NCI-H345 (cell line): ENCODE measurements at places on chromosomes 3 and 15.

DNA sequence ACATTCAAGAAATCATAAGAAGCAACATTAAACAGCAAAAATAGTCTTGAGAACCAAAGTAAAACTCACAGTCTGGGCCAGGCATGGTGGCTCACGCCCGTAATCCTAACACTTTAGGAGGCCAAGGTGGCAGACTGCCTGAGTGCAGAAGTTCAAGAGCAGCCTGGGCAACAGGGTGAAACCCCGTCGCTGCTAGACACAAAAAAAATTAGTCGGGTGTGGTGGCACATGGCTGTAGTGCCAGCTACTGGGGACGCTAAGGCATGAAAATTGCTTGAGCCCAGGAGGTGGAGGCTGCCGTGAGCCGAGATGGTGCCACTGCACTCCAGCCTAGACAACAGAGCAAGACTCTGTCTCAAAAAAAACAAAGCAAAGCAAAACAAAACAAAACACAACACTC lies 117.7 kb upstream of the GOLGA6L6 start:
- no peak for DNase-seq

GRCh38 chr15:49624056-49624455 lies 3.2 kb downstream of the DTWD1 start:
- DNase-seq = no peak

DNA sequence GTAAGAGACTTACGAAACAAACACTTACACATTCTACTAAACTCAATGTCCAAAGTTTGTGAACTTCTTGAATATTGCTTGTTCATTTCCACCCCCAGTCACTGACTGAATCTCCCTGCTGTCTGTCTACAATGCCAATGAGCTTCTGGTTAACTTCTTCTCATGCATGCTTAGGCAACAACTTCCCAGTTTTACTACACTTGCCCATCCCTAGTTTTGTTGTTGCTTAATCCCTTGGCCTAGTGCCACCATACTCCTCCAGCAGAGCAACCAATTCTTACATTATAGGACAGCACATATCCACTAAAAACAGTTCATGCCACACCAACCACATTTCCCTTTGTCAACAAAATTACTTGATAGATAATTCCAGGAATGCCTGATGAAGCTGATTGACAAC lies 40.9 kb upstream of the CCR2 start:
- DNase-seq = no peak

DNA sequence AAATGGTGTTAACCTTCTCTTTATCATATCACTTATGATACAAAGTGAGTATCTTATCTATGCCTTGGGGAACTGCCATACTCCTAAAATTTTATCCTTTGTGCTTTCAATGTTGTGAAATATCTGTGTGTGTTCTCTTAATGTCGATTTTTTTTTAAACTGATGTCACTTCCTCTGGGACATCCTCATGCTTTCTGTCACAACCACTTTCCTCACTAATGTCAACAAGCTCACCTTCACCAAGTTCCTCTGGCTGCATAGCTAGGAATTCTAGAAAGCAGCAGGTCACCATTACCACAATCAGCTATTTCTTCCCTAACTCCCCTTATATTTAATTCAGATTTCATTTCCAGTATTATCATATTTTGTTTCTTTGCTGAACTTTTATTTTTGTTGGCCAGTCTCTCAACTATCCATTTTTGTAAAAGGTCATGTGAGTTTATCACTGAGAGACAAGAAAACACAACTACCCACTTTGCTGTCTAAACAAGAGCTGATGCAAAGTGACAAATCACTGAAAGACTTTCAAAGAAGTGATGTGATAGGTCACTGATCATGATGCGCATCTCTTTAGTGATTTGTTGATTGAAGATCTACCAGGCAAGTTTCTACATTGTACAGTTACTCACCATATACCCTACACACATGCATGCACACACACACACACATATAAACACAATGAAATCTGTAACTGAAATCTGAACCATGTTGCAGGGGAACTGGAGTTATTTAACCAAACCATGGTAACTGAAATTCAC lies 369.0 kb downstream of the ULK4 start:
- no peak for DNase-seq

DNA sequence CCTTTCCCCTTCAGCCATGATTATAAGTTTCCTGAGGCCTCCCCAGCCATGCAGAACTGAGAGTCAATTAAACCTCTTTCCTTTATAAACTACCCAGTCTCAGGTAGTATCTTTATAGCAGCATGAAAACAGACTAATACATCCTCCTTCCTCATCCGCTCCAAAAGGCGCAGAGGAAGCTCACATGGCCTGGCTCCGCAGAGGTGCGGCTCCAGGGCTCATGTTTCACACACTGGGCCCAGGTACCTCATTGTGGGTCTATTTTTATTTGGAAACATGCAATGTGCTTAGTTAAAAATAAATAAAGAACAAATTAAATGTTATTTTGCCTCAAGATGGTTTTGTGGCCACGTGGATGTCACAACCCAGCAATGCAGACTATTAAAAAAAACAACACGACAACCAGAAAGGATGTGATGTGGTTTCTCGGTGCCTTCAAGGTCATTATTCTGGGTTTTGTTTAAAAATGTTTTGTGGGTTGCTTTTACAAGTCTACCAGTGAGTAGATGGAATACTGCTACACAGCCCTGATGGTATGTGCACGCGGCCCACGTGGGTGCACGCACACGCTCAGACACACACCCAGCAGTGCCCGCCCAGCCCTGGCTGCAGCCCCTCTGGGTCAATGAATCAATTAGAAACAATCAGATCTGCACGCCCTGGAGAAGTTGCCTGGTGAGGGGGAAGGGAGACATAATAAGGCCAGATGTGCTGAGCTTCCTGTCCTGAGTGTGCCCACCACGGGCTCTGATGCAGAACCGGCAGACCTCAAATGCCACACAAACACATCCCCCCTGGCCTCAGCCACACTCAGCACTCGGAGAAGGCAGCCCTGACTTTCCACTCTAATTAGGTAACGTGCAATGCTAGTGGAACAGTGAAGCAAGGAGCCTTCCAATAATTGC lies 140.1 kb downstream of the ADAMTS17 start:
- no peak for DNase-seq

- DNase-seq = peak; percentile 2
Measured at GRCh38 chr3:85342915-85343314, 384.1 kb downstream of the CADM2 start.

DNA sequence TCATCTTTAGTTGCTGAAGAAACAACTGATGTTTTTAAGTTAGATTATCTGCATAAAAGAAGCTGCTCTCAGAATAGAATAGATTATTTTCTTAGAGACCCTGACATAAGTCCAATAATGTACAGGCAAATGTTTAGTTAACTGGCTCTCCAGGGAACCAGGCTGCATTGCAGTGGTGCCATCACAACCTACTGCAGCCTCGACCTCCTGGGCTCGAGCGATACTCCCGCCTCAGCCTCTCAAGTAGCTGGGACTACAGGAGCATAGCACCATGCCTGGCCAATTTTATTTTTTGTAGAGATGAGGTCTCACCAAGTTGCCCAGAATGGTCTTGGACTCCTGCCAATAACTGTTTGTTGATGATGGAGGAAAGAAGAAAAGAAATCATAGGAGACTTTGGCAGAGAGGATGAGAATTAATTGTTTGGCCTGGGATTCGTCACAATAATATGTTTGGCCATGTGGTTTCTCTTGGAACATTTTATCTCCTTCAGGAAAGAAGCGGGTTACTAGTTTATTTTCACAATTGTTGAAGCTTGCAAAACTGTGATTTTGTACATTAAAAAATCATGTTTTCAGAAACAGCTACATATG lies 429.2 kb downstream of the CADM2 start:
- peak; percentile 44 for DNase-seq

DNA sequence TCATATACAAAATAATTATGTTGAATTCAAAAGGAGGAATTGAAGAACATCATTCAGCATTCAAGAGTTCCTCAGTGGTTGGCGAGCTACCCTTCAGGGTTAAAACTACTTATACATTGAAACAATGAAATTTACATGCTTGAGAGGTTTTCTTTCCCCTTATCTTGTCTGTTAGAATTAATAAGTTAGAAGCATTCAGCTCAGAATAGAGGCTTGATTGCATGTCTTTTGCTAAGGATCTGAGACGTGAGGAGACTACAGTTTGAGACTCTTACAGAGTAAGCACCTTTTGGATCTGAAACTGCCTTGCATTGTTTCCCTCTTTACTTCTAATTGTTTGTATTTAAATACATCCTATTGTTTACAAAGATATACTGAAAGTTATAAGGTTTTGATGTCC lies 157.6 kb downstream of the NSUN3 start:
- no peak for DNase-seq

GRCh38 chr3:22977042-22977441 lies 226.1 kb upstream of the UBE2E2 start:
- no peak for DNase-seq

- DNase-seq = peak; percentile 32
Measured at GRCh38 chr3:4350789-4351163, 47.6 kb downstream of the SETMAR start.

GRCh38 chr3:61618871-61619270 lies 57.5 kb downstream of the PTPRG start:
- no peak for DNase-seq

DNA sequence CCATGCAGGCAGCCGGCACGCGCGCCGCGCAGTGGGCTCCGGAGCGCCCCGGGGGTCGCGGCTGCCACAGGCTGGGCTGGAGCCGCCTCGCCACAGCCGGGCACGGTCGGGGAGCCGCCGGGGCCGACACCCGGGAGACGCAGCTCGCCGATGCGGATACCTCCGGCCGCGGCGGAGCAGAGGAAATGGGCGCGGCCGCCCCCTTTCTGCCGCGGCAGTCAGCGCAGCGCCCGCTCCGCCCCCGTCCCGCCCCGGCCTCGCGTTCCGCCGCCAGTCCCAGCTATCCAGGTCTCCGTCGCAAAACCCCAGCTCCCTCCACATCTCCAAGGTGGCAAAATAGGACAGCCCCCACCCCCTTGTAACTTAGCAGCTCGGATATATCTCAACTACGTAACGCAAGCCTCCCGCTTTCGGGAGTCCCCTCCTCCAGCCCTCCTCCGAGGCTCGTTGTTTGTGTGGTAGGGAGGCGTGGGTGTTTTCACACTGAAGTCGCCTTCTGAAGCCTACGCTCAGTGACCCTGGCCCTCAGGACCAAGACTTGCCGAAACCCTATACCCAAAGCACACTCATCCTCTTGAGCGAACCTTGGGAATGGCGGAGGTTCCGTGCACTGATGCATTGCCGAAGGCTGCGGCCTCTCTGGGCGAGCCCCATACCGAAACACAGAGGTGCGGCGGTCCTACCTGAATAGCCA lies at the start of gene SH3BP5:
Gene SH3BP5 (minus strand): TSS at position 182 of the 694 bp plus-strand sequence. CDS start 178 bp downstream, at position 4.
- peak; percentile 70 for DNase-seq

DNA sequence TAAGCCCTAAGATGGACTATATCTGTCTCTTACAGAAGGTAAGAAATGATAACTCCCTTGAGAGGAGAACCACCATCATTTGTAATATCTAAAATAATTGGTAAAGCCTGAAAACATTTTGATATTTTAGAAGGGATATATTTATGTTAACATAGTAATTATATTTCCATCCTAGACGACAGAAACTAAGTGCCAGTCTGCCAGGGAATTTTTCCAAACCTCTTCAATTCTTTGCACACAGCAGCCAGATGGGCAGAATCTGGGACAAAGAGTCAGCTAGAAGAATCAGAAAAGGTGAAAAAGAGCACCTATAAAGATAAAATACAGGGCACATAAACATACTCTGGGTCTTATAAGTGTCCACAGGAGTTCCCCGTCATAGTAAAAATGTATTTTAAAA lies 70.0 kb upstream of the CBLB start:
- DNase-seq = no peak

DNA sequence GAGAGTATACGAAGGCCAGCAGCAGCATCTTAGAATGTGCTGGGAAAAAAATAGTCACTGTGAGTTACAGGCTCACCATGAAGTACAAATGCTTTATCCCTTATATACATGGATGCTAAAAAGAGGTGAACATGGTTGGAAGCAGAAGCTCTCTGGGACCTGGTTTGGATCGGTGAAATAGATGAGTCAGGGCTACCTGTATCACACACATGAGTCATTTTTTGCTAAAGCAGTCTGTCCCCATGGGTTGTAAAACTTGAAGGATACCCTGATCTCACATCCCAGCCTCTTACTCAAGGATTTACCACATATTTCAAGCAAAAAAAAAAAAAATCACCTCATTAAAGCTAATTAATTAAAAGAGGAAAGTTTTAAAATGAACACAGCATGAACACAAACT lies 6.9 kb upstream of the SERPINI2 start:
- DNase-seq = no peak

DNA sequence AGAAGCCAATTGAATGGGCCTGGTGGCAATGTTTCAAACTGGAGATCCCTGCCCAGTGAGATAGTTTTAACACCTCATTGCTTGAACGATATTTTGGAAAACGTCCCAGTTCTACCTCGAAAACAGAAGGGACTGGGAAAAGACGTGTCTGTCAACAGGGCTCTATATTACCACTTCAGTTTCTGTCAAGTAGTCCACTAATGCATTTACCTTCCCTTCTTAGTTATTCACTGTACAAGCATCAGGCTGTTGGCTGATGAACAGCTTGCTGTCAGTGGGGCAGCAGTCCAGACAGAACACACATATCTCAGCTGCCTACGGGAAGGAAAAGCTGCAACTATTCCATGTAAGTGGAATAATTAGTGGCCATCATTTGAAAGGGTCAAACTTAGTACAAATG lies 794.7 kb upstream of the GBE1 start:
- peak; percentile 37 for DNase-seq
